ENCODE measurements at places on chromosomes 2 and 18.
A peak's percentile ranks its signal among the peaks of the same experiment; 100 is the strongest.

DNA sequence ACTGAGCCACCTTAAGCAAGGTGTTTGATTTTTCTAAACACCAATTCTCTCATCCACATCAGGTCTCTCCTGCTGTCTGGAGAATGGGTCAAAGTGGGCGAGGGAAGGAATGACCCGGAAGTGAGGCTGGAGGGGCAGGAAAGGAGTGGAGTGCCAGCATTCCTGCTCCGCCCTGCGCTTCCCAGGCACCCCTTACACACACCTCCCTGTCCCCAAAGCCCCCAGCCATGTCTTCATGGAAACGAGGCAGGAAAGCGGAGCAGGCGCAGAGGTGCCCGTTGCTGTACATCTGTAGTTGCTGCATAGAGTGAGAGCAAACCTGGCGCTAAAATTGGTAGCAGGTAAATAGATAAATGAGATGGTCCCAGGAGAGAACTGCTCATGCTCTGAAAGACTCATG lies 27.2 kb upstream of the NT5DC4 start:
- DNase-seq, result no peak

DNA sequence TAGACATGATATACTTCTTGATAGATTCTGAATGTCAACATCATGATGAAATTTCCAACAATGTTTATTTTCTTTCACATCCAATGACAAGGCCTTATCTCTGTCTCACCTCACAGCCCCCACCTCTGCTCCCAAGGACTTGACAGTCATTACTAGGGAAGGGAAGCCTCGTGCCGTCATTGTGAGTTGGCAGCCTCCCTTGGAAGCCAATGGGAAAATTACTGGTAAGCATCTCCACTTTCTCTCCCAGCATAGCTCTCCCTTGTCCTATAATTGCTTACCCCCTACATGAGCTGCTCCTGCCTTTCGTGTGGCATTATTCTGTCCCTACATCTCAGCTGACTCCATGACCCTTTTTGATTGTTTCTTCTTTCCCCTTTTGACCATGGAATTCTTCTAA lies 821.8 kb downstream of the MBD2 start:
- DNase-seq, result no peak

- DNase-seq, result no peak
Observed at GRCh38 chr2:236862961-236863728, 222.5 kb upstream of the COPS8 start.

DNA sequence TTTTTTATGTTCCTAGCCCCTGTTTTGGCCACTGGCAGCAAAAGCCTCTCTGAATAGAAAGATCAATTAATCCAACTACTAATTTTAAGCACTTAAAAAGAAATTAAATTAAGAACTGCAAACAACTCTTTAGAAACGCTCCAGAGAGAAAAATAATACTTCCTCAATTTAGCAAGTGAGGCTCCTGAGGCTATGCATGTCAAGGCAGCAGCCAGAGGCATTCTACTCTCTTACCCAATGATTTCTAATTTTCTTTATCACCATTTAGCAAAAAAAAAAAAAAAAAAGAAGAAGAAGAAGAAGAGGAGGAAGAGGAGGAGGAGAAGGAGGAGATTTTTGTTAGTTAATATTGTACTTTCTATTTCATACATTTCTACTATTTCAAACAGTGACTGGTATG lies 68.5 kb downstream of the TMEM237 start:
- no peak for DNase-seq

GRCh38 chr2:36695746-36696415 lies 626 bp upstream of the VIT start:
- DNase-seq, result no peak

GRCh38 chr2:133945089-133945488 lies 308.8 kb upstream of the MGAT5 start:
- DNase-seq, result no peak

DNA sequence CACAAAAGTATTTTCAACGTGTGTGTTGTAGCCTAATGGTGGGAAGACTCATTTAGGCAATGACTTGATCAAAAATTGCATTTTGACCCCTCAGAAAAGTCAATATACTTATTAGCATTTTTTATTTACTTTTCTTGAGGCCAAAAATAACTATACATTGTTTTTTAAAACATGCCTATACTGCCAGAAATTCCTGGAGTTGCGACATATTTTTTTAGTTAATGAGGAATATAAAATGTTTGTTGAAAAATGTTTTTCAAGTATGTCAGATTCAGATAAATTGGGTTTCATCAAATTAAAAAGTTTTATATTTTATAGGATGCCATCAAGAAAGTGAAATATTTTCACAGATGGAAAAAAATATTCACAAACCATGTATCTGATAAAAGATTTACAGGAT lies 39.6 kb downstream of the R3HDM1 start:
- DNase-seq, result no peak

GRCh38 chr2:20291106-20291564 lies 59.5 kb downstream of the PUM2 start:
- DNase-seq, result peak; percentile 23

DNA sequence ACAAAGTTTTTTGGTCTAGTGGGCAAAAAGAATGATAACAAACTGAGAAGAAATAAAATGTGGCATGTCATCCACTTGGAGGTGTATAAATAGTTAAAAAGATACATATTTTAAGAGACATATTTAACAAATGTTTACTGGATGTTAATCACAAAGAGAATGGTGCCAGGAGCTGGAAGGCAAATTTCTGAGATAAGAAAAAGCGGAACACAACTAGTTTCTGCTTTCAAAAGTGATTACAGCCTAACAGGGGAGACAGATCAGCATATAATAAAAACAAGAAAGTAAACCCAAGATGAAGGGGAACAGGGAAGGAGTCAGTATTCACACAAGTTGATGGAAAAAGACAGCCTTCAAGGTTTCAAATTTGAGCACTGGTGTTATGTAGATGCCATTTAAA lies 91.3 kb downstream of the OLA1 start:
- DNase-seq, result no peak

GRCh38 chr2:165238295-165238694 lies 919 bp upstream of the SCN2A start:
- DNase-seq, result peak; percentile 16

DNA sequence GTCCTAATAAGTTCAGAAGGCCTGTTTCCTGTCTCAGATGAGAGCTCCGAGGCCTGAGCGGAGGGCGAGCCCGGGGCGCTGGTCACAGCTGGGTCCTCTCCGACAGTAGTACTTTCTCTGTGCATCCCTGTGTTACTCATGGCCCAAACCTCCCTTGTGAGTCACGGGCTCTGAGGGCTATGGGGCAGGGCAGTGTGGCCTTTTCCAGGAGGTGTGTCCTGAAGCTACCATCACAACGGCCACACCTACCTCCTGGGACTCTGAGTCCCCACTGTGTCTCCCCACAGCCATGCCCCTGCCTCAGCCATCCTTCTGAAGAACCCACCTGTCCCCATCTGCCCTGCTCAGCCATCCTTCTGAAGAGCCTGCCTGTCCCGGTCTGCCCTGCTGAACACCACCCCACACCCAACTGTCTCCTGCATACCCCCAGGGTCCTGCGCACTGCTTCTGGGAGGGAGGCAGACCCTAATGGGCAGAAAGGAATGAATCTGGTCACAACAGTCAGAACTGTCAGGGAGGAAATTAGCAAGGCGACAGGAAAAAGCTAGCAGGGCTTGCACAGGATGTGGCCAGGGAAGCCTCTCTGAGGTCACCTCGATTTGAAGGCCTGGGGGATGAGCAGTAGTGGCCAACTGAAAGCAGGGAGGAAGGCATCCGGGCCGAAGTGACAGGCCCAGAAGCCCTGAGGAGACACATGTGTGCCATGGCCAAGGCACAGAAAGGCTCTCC lies 145.4 kb upstream of the RIOK3 start:
- DNase-seq, result peak; percentile 27

DNA sequence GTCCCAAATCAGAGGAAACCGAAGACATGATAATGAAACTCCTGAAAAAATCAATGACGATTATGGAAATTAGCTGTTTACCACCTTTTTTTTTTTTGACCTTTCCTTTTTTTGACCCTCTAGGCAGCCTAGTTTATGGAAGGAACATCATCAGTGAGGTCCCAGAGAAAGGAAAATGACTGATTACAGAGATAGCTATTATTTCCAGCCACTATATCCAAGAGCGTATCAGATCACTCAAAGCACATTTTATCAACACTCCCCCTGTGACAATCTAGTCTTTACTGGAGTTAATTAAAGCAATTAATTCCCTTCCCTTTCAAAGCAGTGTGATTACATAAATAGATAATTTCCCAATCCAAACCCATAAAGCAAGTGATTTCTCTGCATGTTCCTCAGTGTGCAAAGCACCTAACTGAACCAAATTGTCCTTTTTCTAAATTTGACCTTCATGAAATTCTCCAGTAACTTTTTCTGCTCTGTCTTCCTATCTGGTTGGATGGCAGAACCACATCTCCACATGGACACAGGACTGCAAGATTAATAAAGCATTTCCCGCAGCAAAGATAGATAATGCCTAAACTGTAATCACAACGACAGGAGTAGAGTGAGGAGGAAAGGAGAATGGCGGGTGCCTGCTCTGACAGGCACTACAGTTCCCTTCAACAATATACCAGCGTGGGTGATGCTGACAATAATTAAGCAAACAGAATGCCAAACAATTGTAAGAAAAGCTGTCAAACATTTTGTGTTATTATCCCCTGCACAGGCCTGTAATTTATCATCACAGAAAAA lies 194.4 kb downstream of the SLC8A1 start:
- no peak for DNase-seq

- no peak for DNase-seq
Observed at GRCh38 chr18:48059455-48060010, 129.1 kb upstream of the SMAD2 start.

- DNase-seq, result no peak
Observed at GRCh38 chr2:208062113-208062512, 36.8 kb upstream of the PLEKHM3 start.
